Coronary artery (tissue), 2 donors: ENCODE measurements at places on chromosomes 7 and 10.

DNA sequence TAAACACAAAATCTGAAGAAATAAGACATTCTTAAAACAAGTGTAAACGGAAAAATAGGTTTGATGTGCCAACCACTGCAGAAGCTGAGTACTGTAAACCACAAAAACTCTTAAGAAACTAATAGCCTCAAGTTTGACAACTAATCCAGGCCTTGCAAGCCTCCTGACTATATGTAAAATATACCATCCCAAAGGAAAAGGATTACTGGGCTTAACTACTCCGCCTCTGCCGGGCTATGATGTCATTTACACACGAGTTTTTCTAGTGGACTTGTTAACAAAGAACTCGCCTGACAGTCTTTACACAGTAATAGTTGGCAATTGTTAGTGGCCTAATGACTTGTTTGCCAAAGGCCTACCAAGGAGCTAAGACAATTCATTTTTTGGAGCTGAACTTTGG is 2.1 kb downstream of the KIF5B start:
- DNase-seq = no peak

DNA sequence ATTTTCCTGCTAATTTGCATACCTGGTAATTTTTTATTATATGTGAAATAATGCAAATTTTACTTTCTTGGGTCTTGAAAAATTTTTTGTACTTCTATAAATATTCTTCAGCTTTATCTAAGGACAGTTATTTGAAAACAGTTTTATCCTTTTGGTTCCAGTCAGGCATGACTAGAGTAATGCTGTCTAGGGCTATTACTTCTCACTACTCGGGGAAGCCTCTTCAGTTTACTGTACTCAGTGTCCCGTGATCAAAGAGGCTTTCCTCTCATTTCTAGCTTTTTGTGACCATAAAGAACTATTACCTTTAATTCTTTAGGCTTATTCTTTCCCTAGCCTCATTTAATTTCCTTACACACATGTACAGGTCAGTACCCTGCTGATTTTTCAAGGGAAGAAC is 153.8 kb upstream of the HDAC9 start:
- no peak for DNase-seq

DNA sequence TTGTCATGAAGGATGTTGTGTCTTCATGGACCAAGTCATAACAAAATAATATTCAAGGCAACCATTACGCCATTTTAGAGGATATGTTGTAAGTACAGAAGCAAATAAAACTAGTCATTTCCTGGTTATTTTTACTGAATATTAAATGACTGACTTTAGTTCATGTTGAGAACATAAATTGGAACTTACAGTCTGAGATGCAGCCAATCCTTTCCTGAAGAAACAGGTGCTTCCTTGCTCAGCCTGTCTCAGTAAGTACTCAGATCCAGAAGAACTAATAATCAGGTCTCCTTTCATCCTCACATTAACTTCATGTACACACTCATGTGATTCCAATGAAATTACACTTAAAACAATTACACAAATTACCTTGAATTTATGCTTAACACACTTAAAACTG is 12.3 kb downstream of the SEMA3A start:
- no peak for DNase-seq

GRCh38 chr10:124477614-124478363 is 16.2 kb downstream of the LHPP start:
- no peak for DNase-seq

DNA sequence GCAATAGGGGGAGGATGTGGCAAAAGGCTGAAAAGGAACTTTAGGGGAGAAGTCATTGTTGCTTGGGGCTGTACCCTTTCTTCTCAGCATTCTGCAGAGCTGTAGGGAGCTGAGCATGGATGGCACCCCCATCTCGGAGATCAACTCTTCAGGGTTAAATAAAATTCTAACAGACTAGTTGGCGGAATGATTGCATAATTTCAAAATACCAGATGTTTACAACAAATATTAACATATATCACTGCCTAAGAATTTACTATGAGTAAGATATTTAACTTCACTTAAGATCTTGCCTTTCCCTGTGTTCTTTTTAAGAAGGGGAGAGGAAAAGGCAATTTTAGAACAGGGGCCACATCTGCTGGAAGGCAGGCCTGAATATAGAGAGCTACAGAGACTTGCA is 509 bp upstream of the OR2F1 start:
- DNase-seq = no peak
